ENCODE measurements at places on chromosomes 3 and 15.

- DNase-seq, result no peak
These were observed 30.0 kb downstream of the KLHL25 start for GRCh38 chr15:85764649-85765277.

DNA sequence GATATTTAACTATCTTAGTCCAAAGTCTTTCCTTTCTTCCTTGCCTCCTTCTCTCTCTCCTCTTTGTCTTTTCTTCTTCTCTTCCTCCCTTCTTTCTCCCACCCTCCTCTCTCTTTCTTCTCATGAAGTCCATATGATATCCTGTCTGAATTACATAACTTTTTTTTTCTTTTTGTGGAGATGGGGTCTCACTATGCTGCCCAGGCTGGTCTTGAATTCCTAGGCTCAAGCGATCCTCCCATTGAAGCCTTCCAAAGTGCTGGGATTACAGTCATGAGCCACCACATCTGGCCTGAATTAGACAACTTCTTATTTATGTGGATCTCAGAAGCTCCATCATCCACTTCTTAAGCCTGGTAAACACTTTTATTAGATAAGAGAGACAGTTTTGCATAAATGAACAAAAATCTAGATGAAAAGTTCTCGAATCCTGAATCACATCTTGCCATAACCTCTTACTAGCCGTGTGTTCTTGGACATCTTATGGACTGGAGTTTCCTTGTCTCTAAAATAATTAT is 206.5 kb downstream of the LPP start:
- no peak for DNase-seq

DNA sequence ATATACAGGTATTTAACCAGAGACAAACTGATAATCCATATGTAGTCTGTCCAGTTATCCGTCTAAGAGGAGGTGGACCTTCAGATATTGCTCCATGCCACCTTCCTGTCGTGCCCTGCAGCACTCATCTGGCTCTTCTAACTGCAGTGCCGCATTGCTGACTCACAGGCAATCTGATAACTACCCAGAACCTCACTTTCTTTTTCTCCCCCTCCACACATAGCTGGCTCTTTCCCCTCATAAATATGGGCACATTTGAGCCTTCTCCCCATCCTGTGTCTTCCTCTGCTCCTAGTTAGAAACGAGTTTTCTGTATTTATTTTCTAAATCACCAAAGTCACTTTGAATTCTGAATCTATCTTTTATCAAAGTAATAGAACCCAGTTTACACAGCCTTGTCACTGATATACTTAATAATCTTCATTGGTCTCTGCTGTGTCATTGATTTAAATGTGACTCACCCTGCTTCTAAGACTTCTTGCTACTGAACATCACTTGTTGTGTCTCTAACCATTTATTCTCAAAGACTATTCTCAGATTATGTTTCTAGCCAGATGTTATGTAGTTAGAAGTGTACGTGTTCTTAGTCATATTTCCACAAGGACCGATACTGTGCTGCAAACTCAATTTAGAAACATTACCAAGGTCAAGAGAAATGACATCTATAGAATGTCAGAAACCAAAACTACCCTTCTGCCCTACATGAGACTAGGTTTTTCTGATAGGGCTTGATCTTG is 17.4 kb upstream of the KCNMB2 start:
- DNase-seq, result no peak

- DNase-seq, result no peak
These were observed 338.7 kb upstream of the IL12A start for GRCh38 chr3:159649951-159650350.

GRCh38 chr3:167785790-167786189 is 50.3 kb downstream of the SERPINI1 start:
- no peak for DNase-seq

GRCh38 chr15:99365242-99365641 is 114.0 kb downstream of the LRRC28 start:
- no peak for DNase-seq

GRCh38 chr15:69074001-69074842 is 59.7 kb downstream of the NOX5 start:
- DNase-seq, result peak; percentile 44

Measured in breast epithelium (tissue), 4 donors.